ENCODE measurements at places on chromosomes 13 and 19.
A peak's percentile ranks its signal among the peaks of the same experiment; 100 is the strongest.

DNA sequence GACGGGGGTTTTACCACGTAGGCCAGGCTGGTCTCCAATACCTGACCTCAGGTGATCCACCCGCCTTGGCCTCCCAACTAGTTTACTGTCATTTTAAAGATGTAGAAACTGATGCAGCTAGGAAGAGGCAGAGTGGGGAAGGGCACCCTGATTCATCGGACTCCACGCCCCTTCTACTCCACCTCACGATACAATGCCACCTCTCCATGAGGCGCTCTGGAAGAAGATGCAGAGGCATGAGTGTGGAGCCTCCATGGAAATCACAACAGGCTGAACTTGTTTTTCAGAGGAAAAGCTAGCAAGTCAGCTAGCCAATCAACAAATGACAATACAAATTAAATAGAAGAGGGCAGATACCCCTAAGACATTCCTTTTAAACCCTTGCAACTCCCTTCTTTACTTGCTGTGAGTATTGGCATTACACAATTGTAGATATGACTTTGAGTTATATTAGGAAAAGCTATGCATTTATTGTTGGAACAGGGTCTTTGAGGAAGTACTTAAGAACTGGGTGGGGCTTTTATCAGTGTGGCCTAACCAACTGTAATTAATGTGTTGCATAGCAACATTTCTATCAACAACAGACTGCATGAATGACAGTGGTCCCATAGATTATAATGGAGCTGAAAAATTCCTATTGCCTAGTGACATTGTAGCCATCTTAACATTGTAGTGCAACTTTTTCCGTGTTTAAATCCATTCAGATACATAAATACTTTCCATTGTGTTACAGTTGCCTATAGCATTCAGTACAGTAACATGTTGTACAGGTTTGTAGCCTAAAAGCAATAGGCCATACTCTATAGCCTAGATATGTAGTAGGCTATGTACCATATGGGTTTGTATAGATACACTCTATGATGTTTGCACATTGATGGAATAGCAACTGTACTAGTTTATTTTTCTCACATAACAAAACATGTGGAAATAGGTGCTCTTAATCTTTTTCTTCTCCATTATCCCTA lies 17.6 kb downstream of the WDFY2 start:
- DNase-seq: no peak

DNA sequence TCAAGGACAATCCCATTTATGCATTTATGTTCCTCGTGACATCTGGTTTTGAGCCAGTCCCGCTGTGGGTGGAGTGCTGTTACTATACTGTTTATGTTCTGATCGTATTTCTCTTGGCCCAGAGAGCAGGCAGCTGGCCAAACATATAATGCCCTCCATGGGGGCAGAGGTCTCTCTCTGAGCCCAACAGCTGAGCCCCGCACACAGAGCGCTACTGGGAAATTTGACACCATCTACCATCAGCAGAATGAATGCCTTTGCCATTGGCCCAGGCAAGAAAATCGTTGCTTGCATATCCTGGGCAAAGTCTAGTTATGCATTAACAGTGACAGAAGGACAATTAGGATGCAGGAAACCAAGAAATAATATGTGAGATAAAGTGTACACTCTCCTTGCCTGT lies 126.8 kb upstream of the CACNA1A start:
- DNase-seq: peak; percentile 34

GRCh38 chr19:42410371-42410770 lies 16.8 kb downstream of the LIPE start:
- no peak for DNase-seq

DNA sequence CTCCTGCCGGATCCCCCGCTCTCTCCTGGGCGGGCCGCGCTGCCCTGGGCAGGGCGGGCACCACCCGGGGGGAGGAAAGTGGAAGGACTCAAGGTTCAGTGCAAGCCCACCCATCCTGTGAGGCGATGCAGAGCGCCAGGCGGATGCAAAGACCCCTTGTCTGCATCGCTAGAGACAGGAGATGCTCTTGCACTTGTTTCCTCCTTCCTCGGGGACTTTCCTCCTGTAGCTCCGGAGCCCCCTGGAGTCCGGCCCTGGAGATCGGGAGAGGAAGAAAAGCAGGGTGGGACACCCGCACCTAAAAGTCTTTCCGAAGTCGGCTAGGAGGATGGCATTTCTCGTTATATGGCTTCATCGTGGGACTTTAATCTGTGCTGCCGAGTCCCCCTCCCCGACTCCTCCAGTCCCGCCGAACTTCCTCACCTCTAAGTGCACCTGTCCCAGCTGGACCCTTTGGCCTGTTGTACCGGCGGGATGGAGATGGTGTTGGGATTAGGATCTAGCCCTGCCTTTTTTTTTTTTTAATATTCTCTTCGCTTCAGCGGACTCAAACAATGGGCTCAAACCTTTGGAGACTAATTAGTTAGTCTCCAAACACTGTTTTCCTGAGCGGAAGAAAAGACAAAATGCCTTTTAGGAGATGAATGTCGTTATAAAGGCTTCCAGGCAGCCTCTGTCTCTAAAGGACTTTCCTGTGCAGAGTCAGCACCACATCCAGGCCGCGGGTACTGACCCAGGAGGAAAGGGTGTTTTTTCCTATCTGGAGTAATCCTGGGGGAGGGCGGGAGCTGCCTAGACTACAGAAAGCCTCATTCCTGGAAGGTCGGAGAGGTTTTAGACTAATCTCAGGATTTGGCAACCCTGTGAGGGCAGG lies 725 bp downstream of the FAM124A start:
- peak; percentile 31 for DNase-seq

All from adipocyte (in vitro differentiated cells).